Activated naive CD4-positive, alpha-beta T cell treated with anti-CD3 and anti-CD28 coated beads for 36 hours (primary cell): ENCODE measurements at places on chromosomes 12 and 14. TPM values are rescaled to one million over a fixed set of nuclear protein-coding genes. Genes with fewer than 3 reads are reported as not detected.

- no peak overlapping the region for H3K27ac ChIP-seq
- no peaks in the 10 kb centered on the region for H3K36me3 ChIP-seq
- DNase-seq, result no peak
- peak overlapping the region; percentile 29 for H3K4me3 ChIP-seq
- H3K27me3 ChIP-seq, result peaks cover 28% of the 10 kb centered on the region
Measured at GRCh38 chr14:105858676-105859025, 332.3 kb downstream of the TMEM121 start.

The RASAL1 gene
- total RNA-seq, result 2.6 TPM

The C12orf60 gene
- 3.1 TPM for total RNA-seq

DNA sequence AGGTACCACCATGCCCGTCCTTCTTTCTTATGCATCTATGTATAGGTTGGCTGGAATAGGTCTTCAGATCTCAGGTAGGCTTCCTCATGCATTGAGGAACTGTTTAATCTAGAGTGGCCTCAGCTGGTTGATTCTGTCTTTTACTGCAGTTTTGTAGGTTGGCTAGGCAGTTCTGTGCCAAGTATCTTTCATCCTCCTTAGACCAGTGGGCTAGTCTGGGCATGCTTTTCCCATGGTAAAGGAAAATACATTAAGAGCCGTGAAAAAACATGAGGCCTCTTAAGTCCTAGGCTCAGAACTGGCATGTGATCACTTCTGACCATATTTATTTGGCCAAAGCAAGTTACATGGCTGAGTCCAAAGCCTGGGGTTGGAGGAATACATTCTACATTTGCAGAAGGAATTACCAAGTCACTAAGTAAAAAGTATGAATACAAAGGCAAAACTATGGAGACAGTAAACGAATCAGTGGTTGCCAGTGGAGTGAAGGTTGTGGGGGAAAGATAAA, 137.3 kb downstream of the WIF1 start:
- H3K36me3 ChIP-seq, result no peaks in the 10 kb centered on the region
- no peak overlapping the region for H3K27ac ChIP-seq
- DNase-seq, result no peak
- no peak overlapping the region for H3K4me3 ChIP-seq
- peaks cover 28% of the 10 kb centered on the region for H3K27me3 ChIP-seq

- no peaks in the 10 kb centered on the region for H3K36me3 ChIP-seq
- no peaks in the 10 kb centered on the region for H3K4me1 ChIP-seq
- H3K4me3 ChIP-seq, result no peak overlapping the region
- no peak for DNase-seq
- H3K27ac ChIP-seq, result no peak overlapping the region
Measured at GRCh38 chr12:100919116-100919515, 124.5 kb downstream of the ANO4 start.

The KRT71 gene
- not detected for total RNA-seq

GRCh38 chr12:97552410-97553121, 90.0 kb downstream of the RMST start:
- DNase-seq, result no peak
- no peak overlapping the region for H3K27ac ChIP-seq
- no peaks in the 10 kb centered on the region for H3K36me3 ChIP-seq
- no peaks in the 10 kb centered on the region for H3K4me1 ChIP-seq
- no peaks in the 10 kb centered on the region for H3K27me3 ChIP-seq

DNA sequence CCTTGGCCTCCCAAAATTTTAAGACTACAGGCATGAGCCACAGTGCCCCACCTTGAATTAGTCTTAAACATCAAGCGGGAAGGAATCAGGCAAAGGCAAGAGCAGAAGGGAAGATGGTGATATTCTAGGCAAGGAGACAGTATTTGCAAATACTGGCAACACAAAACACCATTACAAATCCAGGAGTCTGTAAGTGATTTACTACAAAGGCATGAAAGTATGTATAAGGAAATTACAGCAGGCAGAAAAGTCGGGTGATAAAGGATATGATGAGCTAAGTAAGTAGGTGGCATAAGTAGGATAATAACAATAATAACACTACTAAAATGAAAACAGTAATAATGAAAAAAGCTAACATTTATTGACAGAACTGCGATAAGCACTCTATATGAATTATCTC, 28.5 kb downstream of the FMNL3 start:
- no peaks in the 10 kb centered on the region for H3K36me3 ChIP-seq
- H3K27me3 ChIP-seq, result no peaks in the 10 kb centered on the region
- no peak overlapping the region for H3K4me3 ChIP-seq
- no peak overlapping the region for H3K27ac ChIP-seq
- DNase-seq, result no peak
